ENCODE measurements at places on chromosomes 2 and 18.

- DNase-seq = no peak
These were observed 60.7 kb downstream of the ANKRD62 start for GRCh38 chr18:12154361-12154760.

- DNase-seq = no peak
These were observed 292.0 kb downstream of the PRKCE start for GRCh38 chr2:45943219-45944044.

DNA sequence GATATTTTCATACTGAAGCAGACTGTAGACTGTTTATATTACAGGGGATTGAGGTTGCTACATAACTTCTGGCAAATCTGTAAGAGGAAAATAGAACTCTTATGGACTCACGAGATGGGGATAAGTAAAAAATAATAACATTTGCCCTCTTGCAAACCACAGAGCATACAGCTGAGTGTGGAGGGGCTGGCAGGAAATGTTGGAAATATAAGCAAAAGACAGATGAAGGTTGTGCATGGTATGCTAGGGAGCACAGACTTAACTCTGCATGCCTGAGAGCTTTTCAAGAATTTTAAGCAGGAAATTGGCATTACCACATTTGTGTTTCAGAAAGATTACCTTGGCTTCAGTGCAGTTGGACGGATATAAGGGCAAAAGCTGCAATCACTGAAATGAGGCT lies 411.1 kb downstream of the RAD51AP2 start:
- DNase-seq = no peak

GRCh38 chr18:42765302-42765701 lies 350.2 kb downstream of the RIT2 start:
- DNase-seq = no peak

DNA sequence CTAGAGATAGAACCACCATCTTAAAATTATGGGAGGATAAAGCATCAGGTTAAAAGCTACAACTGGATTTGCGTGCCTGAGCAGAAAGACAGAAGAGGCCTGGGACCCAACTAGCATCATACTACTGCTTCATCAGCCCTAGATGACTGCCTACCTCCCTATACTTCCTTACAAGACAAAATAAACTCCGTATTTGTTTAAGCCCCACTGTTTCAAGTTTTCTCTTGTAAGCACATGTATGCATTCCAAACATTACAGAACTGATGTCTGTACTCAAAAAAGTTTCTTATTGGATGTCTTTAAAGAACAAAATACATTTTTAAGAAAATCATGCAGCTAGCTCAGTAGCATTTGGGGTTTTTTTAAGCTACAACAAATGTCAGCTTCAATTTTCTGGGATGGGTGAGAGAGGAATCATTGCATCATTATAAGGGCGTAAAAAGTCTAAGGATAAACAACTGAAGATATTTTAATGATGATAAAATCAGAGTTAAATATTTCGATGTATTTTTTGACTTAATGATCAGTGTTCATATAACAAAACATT lies 213.1 kb downstream of the EXOC6B start:
- DNase-seq = no peak
